NCI-H446 (cell line): ENCODE measurements at places on chromosomes 11 and 22.

- DNase-seq = no peak
These were observed 14.6 kb upstream of the VWCE start for GRCh38 chr11:61309739-61310138.

- DNase-seq = no peak
These were observed 46.5 kb upstream of the FGF3 start for GRCh38 chr11:69865707-69866106.

GRCh38 chr11:75188671-75189070 lies 37.8 kb downstream of the SLCO2B1 start:
- no peak for DNase-seq

GRCh38 chr11:23767576-23767975 lies 729.3 kb upstream of the LUZP2 start:
- DNase-seq = no peak

- no peak for DNase-seq
These were observed 173.2 kb downstream of the LARGE1 start for GRCh38 chr22:33747029-33747428.
